ENCODE measurements at places on chromosomes 4 and X.

DNA sequence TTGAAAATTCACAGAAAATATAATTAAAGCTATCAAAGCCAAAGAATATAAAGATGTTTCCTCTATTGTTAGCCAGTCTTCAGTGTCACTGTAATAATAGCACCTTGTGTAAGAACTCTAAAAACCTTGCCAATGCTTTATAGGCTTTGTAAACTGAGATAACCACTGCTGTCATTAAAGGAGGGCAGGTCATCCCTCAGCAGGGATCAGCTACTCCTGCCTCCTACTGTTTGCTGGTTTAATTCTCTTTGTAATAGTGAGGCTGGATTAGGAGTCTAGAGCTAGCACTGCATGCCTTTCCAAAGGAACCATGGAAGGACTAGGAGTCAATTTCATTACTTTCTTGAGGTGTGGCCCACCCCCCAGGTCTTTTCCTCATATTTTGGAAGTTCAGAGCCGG lies 46.2 kb downstream of the FHIP1A start:
- DNase-seq, result no peak

- DNase-seq, result no peak
Observed at GRCh38 chrX:134075894-134076718, 90.7 kb upstream of the GPC3 start.

DNA sequence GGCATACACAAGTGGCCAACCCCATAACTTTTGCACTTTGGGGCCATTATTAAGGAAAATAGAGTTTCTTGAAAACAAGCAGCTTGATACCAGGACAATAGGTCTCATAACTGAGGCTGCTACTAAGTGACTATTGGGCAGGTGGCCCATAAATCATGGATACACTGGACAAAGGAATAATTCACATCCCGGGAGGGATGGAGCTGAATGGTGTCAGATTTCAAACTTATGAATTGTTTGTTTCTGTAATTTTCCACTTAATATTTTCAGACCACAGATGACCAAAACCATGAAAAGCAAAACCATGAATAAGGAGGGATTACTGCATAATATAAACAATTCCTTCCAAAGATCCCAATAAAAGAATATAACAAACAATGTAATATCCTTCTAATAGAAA lies 114.4 kb downstream of the WDFY3 start:
- DNase-seq, result no peak

DNA sequence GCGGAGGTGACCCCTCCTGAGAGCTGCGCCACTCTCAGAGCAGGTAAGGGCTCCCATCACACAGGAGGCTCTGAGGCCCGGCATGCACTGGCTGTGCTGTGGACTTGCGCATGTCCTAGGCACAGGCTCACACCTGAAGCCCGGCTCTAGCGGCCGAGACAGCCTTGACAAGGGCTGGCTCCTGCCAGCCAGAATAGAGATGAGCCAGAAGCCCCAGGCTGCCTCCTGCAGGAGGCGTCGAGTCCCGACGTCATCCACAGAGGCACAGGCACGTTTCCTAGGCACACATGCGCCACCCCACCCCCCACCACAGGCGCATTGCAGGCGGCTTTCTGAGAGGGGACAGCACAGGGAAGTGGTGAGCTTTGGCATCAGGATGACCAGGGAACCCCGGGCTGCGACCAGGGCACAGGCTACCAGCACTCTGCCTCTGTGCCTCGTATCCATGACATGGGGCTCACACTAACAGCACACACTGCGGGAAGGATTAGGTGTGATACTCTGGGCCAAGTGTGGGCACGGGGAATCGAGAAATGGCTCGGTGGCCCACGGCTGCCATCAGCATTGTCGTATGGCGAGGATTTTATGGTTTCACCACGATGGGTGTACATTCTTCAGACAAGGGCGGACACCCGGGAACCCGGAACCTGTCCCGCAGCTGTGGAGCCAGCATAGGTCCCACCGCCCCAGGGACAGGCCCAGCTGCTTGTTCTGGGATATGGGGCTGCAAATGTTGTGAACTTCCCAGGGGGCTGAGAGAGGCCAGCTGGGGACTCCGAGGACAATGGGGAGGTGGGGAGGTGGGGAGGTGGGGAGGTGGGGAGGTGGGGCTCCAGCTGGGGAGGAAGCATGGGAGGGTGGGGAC lies 90.7 kb upstream of the ADRA2C start:
- no peak for DNase-seq

DNA sequence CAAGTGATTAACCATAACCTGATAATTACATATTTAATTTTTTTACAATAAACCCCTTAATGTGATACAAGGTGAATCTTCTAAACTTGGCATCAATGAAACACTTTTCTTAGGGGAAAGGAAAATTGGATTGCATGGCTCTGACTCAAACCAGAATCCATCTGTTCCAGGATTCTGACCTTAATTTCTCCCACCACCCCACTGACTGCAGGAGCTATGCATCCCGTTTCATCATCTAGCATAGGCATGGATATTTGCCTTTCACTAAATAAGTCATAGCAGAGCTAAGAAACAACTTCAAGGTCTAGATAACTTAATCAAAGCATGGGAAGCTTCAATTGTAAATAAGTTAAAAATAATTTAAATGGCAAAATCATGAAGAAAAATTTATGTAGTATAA lies 156.3 kb downstream of the BTC start:
- DNase-seq, result no peak

- DNase-seq, result no peak
Observed at GRCh38 chrX:46759645-46759974, 692 bp upstream of the SLC9A7 start.

DNA sequence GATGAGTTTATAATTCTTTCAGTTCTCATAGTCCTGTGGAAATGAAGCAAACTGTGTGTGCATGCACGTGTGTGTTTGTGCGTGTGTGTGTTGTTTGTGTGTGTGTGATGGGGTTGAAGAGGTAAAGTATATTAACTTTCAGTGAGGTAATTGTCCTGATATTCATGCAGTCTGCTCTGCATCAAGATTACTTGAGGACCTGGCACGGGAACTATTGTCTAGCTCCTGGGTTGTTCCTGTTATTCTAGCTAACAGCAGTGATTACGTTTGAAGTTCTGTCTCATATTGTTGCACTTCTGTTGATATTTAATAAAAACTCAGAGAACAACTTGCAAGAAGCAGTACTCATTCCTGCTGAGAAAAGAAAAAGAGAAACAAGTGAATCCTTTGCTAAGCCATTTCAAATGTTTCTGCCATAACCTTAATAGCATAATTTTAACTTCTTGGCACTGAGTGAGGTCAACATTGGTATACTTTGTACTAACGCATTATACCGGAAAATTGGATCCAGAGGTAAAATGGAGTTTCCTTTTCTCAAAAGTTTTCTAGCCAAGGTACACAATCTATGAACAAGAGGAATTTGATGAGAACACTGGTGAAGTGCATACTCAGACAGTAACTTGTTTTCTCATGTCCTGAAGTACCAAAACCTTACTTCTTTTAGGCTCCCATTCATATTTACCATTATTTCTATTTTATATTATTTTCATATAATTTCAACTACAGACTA lies 113.2 kb downstream of the SPCS3 start:
- no peak for DNase-seq

DNA sequence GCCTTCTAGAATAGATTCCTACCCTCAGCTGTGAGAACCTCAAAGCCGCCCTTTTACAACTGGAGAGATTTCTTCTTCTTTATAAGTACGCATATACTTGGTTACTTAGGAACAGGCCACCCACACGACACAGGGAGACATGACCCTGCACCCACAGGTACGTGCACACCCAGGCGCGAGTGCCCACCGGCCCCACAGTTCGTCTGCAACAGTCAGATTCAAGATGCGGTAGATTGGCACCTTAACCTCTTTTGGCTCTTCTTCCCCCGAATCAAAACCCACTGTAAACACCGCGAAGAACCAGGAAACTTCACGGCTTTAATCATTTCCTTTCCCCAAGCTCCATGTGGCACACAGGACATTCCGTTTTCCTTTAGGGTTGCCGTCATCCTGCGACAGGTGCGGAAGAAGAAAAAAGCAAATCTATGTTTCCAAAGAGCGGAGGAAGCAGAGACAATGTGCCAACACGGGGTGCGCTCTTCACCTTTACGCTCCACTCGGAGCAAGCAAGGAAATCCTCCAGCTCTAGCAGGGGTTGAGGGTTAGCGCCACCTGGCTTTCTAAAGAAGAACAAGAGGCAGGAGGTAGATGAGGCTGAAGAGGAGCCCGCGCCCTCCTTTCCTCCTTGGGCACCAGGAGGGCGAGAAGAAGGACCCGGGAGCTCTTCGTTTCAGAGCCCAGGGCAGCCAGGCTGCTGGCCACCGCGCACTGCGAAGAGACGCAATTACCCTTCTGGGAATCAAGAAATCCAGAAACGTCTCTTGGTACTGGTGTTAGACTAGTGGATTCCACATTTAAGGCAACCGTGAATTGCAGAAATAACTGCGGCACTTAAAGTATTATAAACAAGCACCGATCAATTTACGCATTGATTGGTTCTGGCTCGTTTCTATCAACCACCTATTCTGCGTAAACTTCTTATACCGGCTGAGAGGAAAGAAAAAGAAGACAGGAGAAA lies 35.7 kb downstream of the HAND2 start:
- peak; percentile 37 for DNase-seq

- no peak for DNase-seq
Observed at GRCh38 chrX:149230689-149231088, 274.4 kb downstream of the IDS start.

GRCh38 chr4:173797296-173797695 lies 267.3 kb upstream of the HAND2 start:
- no peak for DNase-seq

DNA sequence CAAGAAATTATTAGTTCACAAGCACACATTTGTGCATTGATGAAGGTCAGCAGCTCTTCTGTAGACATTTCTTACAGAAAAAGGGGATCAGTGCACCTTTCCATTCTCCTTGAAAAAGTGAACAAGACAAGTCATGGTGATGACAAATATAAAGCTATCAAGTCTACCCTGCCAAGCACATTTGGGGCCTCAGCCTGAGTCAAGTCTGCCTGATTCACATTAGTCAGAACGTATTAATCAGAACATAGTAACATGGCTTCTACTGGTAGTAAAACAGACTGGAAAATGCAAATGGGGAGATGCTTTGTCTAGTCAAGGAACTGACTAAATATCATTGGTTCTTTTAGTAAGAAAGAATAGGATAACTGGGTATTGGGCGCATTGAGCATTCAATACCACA lies 2305.1 kb downstream of the PCDH7 start:
- DNase-seq, result no peak

GRCh38 chr4:33184657-33185290 lies 2464.6 kb downstream of the PCDH7 start:
- DNase-seq, result no peak

DNA sequence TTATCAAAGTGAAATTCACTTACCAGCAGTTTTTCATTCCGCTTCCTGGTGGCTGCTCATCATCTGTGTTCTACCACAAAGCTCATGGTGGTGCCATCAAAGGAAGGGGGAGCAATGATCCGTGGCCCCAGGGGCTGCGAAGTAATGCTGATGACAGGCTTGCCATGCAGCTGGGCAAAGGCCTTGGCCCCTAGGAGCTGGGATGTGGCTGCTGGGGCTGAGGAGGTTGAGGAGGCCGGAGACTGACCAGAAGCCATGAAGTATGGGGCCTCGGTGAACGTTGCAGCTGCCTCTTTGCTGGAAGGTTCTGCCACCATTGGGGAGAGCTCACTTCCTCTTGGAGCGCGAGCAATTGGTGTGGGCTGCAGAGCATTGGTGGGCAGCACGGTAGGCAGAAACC lies 8.4 kb downstream of the C4orf54 start:
- DNase-seq, result no peak

- DNase-seq, result no peak
Observed at GRCh38 chrX:69321789-69322188, 156.5 kb upstream of the PJA1 start.

DNA sequence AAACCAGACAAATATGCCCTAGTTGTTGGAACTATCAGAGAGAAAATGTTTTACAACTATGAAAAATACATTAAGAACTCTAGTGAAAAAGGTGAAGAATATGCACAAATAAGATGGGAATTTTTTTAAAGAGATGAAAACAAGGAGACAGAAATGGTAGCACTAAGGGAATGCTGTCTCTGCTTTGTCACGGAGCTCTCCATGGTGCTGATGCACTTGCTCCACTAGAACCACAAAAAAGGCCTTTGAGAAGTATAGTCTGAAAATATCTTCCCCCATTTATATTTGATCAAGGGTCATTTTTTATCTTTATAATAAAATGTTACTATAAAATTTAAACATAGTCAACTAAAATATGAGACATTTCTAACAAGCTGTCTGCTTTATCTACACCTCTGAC lies 1655.5 kb upstream of the AGA start:
- no peak for DNase-seq
